ENCODE measurements at places on chromosomes 2 and 18.

- DNase-seq = no peak
These were observed 89.5 kb downstream of the CALCRL start for GRCh38 chr2:187358531-187358930.

DNA sequence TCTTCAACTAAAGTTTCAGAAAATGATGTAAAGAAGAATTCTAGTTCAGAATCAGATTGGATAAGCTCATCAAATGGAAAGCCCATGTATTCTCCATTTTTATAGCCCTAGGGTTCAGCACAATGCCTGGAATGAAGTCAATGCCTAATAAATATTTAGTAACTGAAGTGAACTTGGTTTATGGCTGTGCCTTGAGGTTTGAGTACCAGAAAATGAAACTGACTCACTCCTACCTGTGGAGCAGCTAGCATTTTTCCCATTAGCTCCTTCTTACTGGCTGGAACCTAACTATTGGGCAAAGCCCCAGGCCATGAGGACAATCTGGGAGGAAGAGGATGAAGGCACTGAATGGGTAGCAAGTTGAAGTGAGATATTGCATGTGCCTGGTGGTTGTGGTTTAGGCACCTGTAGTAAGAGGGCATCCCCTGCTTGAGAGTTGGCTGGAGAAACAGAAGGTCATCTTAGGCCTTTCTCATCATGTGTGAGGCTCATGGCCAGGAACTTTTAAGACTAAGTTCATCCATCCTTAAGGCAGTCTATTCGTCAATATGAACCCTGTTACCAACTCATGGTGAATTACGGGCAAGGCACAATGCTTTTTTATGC is 85.0 kb upstream of the LYPD1 start:
- no peak for DNase-seq

DNA sequence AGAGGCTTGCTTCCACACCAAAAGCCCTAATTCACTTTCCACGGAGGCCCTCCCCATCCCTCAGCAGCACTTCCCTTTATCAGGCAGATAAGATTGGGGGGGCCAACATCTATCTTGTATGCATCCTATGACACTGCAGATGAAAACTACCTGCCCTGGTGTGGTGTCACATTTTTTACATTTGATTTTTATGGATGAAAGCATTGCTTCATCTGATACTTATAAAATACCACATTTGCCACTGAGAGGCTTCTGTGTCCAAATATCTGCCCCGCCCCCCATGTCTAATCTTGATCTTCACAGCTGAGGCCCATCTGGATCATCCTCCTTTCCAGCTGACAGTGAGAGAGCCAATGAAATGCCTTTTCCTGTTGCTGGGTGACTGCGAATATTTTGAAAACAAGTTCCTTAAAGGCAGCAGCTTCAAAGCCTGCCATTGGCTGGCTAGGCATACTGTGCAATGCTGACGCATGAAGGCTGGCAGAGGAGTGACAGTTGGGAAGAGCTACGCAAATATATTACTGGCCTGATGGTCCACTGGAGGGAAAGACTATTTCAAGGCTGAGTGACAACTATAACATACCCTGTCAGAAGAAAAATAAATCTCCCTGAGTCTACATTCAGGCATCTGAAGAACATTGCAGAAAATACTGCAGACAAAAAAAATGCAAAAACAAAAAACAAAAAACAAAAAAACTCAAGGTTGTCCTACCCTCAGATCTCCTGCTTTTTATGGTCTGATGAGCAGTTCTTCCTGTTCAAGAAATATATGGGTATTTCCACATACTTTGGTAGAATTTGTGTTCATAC is 318.7 kb downstream of the PDE11A start:
- DNase-seq = no peak

DNA sequence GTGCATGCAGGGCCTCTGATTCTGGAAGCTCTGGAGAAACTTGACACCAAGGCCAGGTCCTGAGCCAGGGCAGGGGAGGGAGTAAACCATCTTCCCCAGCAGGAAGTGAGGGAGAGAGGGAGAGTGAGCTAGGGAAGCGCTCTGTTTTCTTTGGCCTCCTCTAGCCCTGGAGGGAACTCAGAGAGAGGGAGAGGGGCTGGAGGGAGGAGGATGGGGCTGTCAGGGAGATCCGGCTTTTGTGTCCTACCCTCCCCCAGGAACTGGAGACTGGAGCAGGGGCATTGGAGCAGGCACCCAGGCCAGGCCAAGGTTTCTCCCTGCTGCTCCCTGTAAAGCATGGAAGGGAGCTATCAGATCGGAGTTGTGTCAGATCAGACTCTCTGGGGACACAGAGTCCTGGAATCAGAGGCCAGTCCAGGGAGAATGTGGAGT is 22.7 kb upstream of the PKDCC start:
- no peak for DNase-seq
